ENCODE measurements at places on chromosomes 2 and 18.

- DNase-seq = no peak
Observed at GRCh38 chr2:121125350-121125749, 159.7 kb downstream of the TFCP2L1 start.

DNA sequence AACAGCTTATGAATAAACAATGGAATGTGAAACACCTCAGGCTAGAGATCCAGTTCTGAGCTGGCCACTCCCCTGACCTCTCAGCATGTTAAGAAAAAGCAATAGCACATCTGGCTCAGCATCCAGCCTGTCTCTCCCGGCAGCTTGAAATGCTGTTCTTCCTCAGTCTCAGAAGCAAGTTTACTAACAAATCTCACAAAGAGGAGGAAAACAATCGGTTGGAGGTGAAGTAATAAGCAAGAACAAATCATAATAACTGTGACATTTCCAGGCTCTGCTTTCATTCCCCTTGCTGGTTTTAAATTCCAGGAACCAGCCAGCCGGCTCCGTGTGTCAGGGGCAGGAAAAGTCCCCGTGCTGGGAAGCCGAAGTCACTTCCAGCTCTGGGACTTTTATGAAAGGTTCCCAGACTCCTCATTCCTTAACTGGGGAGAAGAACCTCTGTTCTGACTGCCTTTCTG lies 133.9 kb upstream of the ARL4C start:
- no peak for DNase-seq

DNA sequence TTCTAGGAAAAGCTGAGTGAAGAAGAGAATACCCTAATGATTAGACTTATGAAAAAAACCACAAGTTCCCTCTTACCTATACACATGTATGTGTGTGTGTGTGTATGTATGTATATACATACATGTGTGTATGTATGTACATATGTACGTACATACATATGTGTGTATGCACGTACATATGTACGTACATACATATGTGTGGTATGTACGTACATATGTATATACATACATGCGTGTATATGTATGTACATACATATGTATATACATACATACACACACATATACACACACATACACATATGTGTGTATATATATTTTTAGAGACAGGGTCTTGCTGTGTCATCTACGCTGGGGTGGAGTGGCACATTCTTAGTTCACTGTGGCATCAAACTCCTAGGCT lies 53.6 kb downstream of the PRELID3A start:
- no peak for DNase-seq

- DNase-seq = no peak
Observed at GRCh38 chr2:6914828-6915227, 2.4 kb upstream of the RNF144A start.

DNA sequence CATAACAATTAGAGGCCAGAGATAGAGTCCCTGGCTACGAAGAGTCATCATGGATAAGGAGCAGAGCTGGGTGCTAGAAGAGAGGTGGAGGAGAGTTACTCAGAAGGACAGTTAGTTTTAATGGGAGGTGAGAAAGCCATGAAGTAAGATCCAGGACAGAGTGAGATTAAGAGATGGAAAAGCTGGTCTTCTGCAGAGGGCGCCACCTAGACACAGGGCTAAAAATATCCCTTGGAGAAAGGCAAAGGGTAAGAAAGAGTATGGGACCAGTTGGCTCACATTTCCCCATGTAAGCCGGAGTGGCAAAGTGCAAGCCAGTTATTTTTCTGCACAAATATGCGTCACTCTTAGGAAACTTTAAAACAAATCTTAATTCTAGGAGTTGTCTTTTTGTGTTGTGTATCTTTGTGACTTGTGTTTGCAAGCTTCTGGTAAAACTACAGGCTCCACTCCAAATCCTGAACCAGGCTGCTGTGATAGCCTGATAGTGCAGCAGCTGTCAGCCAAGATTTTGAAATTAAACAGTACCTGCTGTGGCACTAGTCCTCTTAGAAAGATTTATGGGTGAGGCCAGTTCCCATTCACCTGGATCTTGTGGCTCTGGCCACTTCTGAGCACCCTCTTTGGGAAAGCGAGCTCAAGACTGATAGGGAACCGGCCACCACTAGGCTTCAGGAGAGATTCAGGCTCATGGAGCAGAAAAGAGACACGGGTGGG lies 204.2 kb downstream of the TPGS2 start:
- no peak for DNase-seq

DNA sequence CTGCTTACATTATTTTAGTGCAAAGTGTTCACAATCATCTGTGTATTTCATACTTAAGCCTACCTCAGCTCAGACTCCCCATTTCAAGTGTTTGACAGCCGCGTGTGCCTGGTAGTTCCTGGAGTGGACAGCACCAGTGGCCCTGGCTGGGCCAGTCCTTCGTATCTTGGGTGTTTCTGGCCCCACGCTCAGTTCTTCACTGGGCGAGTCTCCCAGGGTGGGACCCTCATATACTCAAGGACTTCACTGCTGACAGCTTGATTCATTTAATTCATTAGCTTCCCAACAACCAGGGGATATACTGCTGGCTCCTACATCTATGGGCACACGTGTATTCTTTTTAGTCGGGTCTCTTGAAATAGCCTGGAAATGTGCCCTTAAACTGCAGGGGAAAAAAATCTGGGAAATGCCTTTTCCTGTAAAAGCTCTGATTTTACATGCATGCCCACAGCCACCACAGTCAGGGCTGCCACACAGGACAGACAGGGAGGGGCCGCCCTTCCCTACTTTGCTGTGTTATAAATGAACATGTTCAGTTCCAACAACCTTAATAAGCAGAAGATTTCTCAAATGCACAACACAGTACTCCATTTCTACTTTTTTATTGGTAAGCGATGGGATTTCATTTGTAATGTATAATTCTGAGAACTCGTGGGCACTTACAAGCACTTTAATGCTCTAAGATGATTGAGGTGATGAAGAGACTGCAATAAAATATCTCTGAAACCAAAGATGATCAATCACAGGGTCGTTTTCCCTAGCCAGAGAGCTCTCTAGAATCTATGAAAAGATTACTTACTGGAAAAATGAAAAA lies 205.5 kb upstream of the REV1 start:
- no peak for DNase-seq

DNA sequence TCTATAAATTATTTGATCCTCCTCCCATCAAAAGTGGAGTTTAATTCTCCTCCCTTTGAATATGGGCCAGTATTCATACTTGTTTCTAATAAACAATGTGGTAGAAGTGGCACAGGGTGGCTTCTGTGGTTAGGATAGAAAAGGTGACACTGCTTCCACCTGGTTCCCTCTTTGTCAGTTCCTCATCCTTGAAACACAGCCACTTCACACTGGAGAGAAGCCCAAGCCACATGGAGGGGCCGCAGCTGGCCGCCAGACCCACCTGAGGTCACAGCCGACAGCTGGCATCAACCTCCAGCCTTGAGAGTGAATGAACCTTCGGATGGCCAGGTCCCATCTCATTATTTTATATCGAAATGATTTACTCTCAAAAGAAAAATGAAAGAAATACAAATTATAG lies 27.5 kb upstream of the SLC66A3 start:
- no peak for DNase-seq

- no peak for DNase-seq
Observed at GRCh38 chr2:228104215-228104614, 77.3 kb downstream of the SPHKAP start.

DNA sequence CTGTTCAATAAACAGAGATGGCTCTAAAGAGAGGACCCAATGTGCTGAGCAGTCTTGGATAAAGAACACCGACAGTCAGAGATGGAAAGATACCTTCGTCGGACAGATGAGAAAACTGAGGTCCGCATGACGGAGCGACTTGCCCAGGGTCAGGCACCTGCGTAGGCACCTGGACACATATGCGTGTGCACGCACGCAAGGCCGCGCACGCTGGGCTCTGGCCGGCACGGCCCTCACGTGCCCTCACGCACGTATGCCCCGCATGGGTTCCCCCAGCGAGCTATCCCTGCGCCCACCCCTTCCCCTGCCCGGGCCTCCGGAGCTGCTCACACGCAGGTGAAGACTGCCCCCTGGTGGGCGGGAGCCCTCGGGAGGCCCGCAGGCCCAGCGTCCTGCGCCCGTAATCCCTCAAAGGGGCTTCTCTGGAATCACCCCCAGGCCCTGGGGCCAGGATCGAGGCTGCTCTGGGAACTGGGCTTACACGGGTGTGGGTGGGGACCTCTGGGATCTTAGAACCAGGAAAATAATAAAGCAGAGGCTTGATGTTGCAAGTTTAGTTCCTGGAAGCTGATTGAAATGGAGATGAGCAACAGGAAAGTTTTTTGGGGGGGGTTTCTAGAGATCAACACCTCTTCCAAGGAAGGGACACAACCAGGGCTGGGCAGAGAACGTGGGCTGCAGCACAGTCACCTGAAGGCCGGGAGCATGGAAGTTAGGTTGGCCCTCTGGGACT lies 246.3 kb downstream of the TNS1 start:
- peak; percentile 51 for DNase-seq

DNA sequence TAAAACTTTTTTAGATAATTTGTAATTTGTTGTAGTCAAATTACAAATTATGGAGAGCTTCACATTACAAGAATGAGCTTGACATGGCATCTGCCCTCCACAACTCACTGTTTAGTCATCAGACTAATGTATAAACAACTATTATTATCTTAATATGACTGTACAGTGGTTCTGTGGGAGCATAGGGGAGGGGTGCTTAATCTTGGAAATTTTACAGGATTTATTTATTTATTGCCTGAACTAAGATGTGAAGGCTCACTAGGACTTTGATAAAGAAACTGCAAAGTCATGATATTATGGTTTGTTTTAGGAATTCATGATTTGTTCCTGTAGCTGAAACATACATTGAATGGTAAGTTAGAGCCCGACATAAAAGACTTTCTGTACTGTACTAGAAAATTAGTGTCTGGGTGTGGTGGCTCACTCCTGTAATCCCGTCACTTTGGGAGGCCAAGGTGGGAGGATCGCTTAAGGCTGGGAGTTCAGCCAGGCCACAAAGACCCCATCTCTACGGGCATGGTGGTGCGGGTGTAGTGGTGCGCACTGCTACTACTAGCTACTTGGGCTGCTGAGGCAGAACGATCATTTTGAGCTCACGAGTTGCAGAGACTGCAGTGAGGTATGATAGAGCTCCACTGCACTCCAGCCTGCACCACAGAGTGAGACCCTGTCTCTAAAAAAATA lies 2.1 kb downstream of the MARCHF7 start:
- DNase-seq = no peak

GRCh38 chr2:67828066-67828465 lies 234.7 kb downstream of the C1D start:
- no peak for DNase-seq

- DNase-seq = no peak
Observed at GRCh38 chr2:222423186-222423585, 1.2 kb upstream of the SGPP2 start.

DNA sequence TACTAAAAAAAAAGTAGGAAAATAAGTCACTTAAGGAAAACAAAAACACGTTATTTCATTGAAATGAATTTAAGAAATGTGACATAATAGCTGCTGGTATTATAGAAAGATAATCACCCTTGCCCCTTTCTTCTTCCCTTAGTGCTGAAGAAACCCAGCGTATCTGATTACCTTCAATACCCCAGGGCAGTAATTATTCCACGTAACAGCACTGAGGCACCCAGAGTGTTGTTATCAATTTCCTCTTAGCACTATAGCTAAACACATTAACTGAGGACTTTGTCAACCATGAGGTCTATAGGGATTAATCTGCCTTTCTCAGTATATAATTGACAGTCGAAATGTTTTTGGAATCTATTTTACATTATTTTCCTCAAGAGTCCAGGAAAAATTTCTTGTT lies 180.0 kb upstream of the NXPH2 start:
- DNase-seq = no peak

- DNase-seq = no peak
Observed at GRCh38 chr2:156157670-156158069, 174.9 kb downstream of the NR4A2 start.

DNA sequence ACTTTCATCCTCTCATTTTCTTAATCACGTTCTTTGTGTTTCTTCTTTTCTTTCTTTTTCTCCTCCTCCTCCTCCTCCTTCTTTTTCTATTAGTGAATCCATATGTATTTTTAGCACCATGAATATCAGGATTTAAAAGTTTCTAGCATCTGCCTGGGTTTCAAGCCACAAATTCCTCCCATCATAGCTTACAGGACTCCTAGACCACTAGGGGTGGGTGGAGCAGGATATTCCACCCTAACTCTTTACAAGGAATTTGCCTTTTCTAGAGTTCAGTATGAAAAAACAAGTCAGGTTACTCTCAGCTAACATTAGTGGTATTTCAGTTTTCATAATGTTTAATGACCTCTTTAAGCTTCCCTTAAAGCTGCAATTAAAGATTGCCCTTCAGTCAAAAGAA lies 19.1 kb upstream of the LRRTM1 start:
- no peak for DNase-seq

GRCh38 chr2:67137699-67138098 lies 259.4 kb upstream of the ETAA1 start:
- DNase-seq = no peak

GRCh38 chr2:54085069-54085468 lies 30.3 kb upstream of the ACYP2 start:
- no peak for DNase-seq

DNA sequence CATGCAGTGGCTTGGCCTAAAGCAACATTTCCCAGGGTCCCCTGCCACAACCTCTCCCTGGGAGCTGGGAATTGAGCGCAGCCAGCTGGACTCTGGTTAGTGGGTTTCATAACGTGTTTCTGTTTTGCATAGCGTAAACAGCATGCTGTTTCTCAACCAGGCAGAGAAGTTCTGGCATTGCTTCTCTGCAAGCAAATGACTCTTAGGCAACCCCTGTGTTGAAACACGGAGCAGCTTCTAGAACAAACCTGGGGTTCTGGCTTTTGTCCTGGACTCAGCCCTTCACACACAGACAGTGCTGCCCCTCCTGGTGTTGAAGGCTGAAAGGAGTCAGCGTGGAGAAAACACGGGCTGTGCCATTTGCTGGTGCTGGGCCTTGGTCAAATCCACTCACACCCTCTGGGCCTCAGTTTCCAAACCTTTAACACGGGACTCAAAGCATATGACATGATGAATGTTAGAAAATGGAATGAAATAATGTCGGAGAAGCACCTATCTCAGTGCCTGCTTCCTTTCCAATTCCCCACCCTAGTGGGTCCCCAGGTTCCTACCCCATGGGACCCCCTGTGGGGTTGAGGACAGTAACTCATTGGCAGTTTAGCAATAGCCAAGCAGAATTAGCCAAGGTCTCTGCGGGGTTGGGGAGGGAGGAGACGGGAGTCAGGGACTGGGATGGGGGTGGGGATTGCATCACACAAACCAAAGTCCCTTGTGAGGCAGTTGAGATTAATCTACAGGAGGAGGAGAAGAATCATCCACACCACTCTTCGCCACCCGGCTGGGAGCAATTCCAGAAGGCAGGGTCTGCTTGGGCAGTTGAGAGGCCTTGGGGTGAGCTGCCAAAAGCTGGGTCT lies 30.2 kb upstream of the IL1R2 start:
- DNase-seq = no peak

- no peak for DNase-seq
Observed at GRCh38 chr2:193985272-193985671, 1671.8 kb upstream of the SLC39A10 start.
